Kidney epithelial cell (primary cell): ENCODE measurements at places on chromosomes 4 and X. TPM values are rescaled to one million over a fixed set of nuclear protein-coding genes. Genes with fewer than 3 reads are reported as not detected.
A peak's percentile ranks its signal among the peaks of the same experiment; 100 is the strongest.

DNA sequence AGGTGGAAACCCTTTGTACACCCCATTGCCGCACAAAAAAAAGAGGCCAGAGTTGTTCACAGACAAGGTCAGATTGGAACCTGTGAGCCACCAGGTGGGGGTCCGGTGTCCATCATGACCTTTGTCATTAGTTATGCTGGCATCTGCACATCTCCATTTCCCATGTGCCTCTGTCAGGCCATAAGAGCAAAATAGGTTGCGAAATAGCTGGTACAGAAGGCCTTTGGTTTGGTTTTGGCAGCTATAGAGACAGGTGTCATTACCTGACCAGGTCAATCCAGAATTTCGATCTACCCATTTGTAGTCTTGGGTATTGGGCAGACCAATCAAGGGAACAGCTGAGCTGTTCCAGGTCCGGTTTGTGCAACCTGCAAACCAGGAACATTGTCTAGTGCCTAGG is 6.6 kb downstream of the ERVMER34-1 start:
- no peak for DNase-seq

DNA sequence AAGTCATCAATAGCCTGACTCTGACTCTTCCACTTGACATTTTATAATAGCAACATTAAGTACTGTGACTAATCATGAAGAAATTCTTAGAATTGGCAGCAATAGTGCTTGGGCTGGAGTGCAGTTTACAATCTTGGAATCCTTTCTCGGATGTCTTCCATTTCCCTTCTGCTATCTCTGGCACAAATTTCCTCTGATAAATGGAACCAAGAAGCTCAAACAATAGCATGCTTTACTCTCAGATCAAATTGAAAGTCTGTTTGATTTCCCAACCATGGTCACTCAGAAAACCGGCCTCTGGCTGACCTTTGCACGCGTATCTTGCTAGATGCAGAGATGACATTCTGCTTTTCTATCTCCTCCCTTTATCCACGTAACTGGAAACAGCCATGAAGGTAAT is 99.0 kb upstream of the SPANXC start:
- peak; percentile 7 for DNase-seq

DNA sequence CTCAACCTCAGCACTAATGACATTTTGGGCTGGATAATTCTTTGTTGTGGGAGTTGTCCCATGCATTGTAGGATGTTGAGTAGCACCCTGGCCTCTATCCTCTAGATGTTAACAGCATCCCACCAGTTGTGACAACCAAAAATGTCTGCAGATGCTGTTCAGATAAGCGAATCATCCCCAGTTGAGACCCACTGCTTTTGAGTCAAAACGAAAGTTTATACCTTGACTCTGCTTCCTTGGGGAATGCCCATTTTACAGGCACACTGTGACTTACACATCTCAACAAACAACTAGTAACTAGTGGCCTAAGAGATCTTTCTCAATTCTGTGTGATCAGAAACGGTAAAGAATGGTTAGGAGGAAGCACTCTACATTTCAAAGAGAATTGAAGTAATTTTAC is 37.0 kb downstream of the SEPSECS start:
- no peak for DNase-seq

DNA sequence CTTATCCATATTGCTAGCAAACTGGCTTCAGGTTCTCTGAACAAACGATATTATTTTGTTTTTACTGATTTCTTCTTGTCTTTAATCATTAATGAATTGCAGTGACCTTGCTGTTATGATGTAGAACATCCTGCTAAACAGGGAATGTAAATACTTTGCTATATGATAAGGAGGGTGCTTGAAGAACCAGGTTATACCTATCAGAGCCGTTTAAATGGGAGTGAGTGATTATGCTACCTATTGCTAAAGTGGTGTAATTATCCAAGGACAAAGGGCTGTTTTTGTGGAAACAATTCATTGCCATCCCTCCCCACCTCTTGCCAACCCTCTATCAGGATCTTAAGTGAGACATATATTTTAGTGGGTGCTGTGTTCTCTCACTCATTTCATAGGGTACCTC is 788.9 kb downstream of the RPA4 start:
- DNase-seq: no peak

GRCh38 chr4:173332021-173332487 is 2.1 kb downstream of the HMGB2 start:
- no peak for DNase-seq

- DNase-seq: no peak
Measured at GRCh38 chr4:76002176-76002575, 5.1 kb downstream of the CXCL9 start.

- DNase-seq: no peak
Measured at GRCh38 chr4:83629945-83630721, 94.2 kb downstream of the GPAT3 start.

GRCh38 chr4:93127489-93127888 is 701.1 kb upstream of the ATOH1 start:
- DNase-seq: no peak

DNA sequence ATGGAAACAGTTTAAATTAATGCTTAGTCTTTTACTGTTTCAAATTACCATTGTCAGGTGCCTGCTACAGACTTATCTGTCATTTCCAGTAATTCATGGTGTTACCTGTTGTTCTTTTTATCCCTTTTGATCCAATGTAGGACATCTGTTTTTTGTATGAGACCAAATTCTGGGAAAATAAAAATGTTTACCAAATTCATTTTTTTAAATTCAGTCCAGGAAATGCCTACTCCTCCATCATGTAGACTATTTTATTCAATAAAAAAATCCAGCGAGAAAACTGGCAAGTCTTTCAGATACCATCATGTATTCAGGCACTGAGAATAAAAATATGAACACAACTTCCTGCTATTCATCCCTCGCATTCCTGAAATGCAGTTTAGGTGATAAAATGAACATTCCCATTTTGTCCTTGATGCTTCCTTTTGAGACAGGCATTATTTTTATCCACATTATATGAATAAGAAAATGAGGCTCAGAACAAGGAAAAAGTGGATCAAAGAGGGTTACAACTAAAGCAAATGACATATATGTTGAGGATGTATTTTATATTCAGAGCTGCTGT is 584.2 kb downstream of the SPRY1 start:
- no peak for DNase-seq

- no peak for DNase-seq
Measured at GRCh38 chr4:72591547-72592454, 22.8 kb upstream of the ADAMTS3 start.

GRCh38 chrX:13130816-13131215 is 86.4 kb upstream of the FAM9C start:
- no peak for DNase-seq

- peak; percentile 4 for DNase-seq
Measured at GRCh38 chr4:93199492-93199891, 629.1 kb upstream of the ATOH1 start.

DNA sequence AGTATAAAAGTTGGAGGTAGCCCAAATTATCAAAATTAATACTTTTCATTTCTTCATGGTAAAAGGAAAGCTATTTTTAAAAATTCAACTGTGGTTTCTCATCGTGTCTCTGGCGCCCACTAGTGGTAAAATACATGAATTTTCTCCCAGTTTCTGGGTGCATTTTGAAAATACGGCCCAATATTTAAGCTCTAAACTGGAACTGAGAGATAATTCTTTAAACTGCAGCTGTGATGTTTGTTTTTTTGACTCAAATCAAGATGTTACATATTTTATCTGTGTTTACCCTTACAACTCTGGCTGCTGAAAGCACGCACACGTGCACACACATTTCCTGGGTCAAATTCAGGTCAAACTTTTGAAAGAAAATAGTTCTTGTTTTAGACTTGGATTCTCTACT is 123.9 kb upstream of the ACSL4 start:
- no peak for DNase-seq

DNA sequence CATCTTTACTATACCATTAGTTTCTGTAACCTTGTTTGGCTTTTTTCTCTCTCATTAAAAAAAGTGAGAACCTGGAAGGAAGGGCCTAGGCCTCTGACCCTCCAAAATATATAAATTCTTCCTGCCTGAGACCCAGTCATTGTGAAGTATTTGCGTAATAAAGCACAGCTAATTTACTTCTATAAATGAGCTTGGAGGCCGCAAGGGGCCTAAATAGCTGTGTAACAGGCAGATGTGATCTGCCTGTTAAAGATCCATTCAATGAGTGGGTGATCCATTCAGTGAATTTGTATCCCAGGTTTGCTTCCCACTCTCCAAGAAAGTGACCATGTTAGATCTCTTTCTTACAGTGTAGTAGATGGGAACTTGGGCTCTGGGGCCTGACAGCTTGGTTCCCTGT is 595 bp upstream of the PYURF start:
- DNase-seq: no peak

The DDX53 gene
- total RNA-seq: not detected in 2 replicates

The UGT2B11 gene
- total RNA-seq: not detected in 2 replicates

The PPAT gene
- total RNA-seq: 13.9 and 15.5 TPM in 2 replicates

The CPE gene
- total RNA-seq: 8.9 and 10.7 TPM in 2 replicates

The TKTL2 gene
- not detected in 2 replicates for total RNA-seq
